Right cardiac atrium (tissue), 5 donors: ENCODE measurements at places on chromosomes 5 and 9.

- no peak for DNase-seq
Observed at GRCh38 chr5:66415208-66415607, 181.0 kb upstream of the MAST4 start.

DNA sequence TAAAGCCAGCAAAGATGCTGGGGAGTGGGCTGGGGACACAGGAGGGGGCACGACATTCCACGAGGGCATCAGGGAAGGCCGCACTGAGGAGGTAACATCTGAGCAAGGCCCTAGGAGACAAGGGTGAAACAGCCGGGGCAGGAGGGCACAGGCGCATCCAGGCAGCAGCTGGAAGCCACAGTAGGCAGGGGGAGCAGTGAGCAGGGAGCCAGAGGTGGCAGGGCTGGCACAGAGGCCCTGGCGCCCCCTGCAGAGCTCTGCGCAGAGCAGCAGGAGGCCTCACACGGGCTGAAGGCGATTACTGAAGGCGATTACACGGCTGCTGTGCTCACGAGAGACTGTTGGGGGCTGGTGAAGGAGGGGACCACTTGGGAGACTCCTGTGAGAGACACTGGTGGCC, 15.4 kb downstream of the LMAN2 start:
- DNase-seq: peak; percentile 27

- no peak for DNase-seq
Observed at GRCh38 chr5:81154725-81155124, 78.4 kb upstream of the CKMT2 start.

DNA sequence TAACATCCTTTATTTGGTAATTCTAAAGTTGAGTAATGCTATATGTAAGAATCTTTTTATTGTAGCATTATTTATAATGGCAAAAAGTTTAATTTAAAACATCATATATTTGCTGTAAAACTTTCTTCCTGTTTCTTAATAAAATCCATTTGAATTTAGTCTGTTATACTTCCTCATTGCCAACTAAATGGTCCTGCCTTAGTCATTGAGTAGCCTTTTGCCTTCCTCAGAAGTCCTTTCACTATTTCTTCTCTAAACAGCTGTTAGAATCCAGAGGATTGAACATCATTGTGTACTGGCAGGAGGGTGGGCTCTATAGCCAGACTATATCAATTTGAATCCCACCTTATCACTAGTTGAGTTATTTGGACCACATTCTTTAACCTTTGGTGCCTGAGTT, 11.0 kb downstream of the SLC44A1 start:
- DNase-seq: no peak
